Activated T-cell treated with anti-CD3 and anti-CD28 coated beads, Interleukin-2, amount 50 U/mL, for 24 hours (primary cell): ENCODE measurements at places on chromosomes 13 and 19.

DNA sequence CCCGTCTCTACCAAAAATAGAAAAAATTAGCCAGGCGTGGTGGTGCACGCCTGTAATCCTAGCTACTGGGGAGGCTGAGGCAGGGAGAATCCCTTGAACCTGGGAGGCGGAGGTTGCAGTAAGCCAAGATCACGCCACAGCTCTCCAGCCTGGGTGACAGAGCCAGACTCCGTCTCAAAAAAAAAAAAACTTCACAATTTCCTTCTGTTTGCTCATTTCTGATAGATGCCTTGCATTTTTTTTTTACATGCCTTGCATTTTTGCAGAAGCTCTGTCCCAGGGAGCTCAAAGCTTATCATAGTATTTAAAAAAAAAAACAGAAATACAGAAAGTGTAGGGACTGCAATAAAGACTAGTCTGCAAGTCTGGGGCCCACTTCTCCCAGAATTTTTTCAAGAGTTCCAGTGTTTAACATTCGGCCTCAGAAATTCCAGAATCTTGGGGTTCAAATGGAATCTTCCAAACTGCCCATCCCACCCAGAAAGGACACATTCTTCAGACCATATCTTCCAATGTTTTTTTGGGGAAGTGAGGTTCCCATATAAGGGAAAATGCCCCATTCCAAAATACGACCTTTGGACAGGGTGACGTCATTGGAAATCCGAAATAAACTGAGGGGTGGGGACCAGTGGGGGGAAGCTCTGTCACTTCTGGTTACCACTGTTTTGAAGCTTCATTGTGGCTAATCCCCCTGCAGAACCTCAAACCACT lies 17.2 kb upstream of the RAB8A start:
- no peak for DNase-seq

DNA sequence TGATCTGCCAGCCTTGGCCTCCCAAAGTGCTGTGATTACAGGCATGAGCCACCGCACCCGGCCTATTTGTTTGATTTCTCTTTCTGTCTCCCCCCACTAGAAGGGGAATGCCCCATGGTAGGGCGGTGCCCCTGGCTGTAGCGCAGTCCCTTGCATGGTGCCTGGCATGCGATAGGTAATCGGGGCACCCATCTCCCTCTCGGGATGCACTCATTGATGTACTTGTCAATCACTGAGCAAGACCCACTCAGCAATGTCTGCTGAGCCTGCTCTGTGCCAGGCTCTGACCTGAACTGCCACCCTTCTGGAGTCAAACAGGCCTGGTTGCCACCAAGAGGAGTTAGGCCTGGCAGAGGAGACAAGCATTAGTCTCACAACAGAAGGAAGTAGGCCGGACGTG lies 19.8 kb downstream of the DNM2 start:
- no peak for DNase-seq

DNA sequence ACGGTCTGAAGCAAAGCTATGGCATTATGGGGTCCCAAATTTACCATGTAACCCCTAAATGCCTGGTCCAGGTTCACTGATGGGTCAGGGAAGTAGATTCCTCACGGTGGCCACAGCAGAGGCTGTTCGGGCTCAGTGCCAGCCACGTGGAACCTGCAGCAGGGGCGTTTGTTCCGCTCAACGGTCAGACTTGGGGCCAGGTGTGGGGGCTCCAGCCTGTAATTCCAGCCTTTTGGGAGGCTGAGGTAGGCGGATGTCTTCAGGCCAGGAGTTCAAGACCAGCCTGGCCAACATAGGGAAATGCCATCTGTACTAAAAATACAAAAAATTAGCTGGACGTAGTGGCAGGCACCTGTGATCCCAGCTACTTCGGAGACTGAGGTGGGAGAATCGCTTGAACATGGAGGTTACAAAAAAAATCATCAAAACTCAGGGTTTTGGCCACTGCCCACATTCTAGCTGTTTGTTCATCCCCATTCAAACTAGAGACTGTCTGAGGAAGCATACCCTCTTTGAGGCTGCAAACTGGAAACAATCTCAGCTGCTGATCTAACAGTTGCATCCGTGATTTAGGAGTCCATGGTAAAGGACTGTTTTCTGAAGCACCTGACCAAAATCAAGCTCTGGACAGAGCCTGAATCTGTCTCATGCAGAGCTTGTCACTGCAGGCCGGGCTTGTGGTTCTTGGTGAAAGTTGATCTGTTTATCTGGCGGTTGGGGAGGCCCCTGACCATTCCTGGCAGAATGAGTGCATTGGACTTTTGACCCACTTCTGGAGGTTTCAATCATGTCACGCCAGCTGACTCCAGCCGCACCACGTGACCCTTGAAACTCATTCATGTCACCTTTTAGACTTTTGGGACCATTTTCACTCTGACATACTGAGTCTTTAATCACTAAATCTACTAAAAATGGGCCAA lies 30.2 kb upstream of the ZNF331 start:
- no peak for DNase-seq

GRCh38 chr13:53622456-53622855 lies 593.8 kb downstream of the OLFM4 start:
- DNase-seq: no peak

DNA sequence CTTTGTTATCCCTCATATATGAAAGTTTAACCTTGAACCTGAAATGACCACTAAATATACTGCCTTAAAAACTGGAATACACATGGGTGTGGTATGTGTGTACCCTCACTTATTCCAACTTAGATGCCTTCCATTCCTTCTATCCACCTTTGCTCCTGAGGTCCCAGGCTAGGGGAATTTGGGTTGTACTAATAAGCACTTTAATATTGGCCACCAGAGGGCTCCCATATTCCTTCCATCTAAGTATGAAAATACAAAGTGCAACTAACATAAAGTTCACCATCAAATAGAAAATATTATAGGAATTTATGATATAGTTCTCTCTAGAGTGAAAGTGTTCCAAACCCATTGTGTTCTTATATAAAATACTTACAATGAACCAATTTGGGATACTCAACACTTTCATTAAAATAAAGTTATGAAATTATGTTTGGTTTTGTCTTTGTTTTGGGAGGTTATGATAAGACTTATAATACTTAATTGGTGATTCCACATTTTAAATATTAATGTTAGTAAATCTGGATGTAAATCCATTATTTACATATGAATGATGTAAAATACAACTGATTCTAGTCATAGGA lies 62.3 kb downstream of the ITGBL1 start:
- no peak for DNase-seq

DNA sequence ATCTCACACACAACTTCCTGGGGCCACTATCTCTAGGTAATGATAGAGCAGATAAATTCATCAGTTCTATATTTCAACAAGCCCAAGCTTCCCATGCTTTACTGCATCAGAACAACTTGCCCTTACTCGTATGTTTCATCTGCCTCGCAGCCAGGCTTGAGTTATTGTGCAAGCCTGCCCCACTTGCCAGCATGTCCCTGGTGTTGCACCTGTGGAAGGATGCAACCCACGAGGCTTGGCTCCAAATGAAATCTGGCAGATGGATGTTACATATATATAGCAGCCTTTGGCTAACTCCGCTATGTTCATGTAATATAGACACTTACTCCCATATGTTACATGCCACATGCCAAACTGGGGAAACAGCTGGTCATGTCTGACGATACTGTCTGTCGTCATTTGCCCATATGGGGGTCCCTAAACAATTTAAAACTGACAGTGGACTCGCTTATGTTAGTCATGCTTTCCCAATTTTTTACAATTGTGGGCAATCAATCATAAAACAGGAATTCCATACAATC lies 6.2 kb downstream of the ERVK3-1 start:
- DNase-seq: no peak

DNA sequence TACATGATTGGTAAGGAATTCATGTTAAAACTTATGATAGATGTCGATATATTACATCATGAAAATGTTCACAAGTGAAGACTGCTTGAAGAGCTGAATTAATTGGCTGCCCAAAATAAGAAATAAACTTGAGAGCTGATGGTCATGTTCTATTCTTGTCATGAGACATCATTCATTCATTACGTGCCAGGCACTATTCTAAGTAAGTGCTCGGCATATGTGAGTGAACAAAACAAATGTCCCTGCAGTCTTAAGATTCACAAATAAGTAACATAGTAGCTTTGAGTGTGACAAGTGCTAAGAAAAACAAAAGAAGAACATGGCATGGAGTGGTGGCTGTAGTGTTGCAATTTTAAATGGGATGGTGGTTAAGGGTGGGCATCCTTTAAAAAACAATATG lies 329.3 kb downstream of the SUCLA2 start:
- no peak for DNase-seq

- no peak for DNase-seq
Measured at GRCh38 chr13:51943721-51944120, 67.5 kb downstream of the ATP7B start.

- DNase-seq: peak; percentile 43
Measured at GRCh38 chr13:98890186-98890585, 87.7 kb downstream of the DOCK9 start.

DNA sequence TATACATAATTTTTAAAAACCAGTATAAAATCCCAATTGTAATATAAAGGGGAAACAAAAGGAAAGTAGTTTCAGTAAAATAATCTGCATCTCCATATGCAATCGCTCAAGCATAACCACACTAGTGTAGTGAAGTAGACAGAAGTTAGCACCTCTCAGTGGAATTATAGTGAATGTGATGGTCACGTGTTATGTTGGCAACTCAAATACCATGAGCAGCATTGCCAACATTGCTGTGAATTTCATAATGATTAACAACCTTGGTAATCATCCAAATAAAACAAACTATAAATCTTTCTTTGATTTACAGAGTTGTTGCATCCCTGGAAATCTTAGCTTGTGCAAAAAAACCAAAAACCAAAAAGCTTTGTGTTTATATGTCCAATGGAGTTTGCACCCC lies 77.3 kb upstream of the SIAH3 start:
- no peak for DNase-seq

- no peak for DNase-seq
Measured at GRCh38 chr13:51618626-51619025, 34.4 kb downstream of the WDFY2 start.

- DNase-seq: no peak
Measured at GRCh38 chr13:32126278-32126677, 94.7 kb downstream of the FRY start.

- DNase-seq: peak; percentile 38
Measured at GRCh38 chr19:461721-462551, 1.1 kb upstream of the SHC2 start.

DNA sequence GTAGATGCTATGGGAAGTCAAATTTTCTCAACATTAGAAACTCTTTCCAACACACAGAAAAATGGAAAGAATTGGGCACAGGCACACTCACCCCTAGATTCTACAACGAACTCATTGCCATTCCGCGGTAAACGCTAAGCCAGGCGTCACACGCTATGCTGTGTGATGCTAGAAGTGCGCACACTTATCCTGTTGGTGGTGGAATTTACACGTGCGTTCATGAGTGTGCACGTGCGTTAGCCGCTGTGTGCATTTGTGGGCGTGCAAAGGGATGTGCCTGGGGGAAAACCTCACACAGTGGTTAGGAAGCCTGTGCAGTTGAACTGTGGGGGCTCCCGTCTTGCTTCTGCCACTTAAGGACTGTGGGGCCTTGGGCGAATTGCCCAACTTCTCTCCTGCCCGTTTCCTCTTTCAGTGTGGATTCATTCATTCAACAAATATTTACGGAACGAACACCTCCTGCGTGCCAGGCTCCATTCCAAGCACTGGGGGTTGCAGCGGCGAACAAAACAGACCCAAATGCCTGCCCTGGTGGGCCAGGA lies 7.7 kb downstream of the NFILZ start:
- no peak for DNase-seq
